ENCODE measurements at places on chromosomes 2 and 18.

- DNase-seq = no peak
Observed at GRCh38 chr2:35428548-35428947, 927.0 kb upstream of the CRIM1 start.

- DNase-seq = no peak
Observed at GRCh38 chr2:236505648-236506047, 64.0 kb upstream of the ACKR3 start.

DNA sequence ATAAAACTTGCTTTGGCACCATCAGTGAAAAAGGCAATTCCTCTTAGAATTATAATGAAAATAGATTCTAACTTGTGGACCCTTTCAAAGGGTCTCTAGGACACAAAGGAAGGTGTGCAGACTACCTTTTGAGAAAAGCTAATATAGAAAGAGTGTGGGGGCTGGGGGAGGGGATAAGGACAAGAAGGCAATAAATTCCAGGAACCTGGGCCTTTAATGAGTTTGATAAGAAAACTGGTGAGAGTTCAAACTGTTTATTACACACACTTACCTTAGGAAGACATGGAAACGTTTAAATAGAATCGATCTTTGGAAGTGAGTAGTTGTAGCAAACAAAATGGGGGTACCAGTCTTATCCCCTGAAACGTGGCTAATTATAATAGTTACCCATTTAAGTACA lies 39.6 kb upstream of the PGAP1 start:
- DNase-seq = no peak

- no peak for DNase-seq
Observed at GRCh38 chr2:152355409-152355831, 20.4 kb downstream of the FMNL2 start.

- DNase-seq = peak; percentile 39
Observed at GRCh38 chr2:105329561-105330495, at the start of gene TGFBRAP1. TSS of gene TGFBRAP1 (minus strand) at chr2:105329735. CDS start at chr2:105308301, 21,434 bp downstream.

DNA sequence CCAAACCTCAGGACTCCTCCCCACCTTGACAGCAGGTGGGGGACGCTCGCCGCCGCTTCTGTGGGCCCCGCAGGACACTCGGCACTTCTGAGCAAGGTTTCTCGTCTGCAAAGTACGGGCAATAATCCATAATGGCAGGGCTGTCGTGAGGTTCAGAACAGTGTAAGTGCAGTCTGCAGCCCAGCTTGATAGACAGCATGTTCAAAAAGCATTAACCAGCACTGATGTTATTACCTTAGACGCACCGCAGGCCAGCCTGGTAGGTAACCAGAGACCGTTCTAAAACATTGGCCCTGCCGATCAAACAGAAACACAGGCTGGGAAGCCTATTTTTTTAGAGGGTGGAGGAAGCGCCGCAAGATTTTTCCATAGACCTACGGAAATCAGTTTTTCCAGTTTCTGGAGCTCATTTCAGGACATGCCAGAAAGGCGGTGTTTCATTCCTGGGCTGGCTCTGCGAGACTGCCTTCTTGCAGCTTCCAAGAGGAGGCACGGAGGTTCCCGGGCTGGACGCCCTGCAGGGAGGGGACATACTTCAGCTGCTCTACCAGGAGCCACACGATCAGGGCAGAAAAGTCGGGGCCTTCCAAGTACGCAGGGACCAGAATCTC lies 148.7 kb downstream of the TPO start:
- DNase-seq = no peak

- no peak for DNase-seq
Observed at GRCh38 chr18:39425172-39425850, 1859.7 kb upstream of the CELF4 start.

DNA sequence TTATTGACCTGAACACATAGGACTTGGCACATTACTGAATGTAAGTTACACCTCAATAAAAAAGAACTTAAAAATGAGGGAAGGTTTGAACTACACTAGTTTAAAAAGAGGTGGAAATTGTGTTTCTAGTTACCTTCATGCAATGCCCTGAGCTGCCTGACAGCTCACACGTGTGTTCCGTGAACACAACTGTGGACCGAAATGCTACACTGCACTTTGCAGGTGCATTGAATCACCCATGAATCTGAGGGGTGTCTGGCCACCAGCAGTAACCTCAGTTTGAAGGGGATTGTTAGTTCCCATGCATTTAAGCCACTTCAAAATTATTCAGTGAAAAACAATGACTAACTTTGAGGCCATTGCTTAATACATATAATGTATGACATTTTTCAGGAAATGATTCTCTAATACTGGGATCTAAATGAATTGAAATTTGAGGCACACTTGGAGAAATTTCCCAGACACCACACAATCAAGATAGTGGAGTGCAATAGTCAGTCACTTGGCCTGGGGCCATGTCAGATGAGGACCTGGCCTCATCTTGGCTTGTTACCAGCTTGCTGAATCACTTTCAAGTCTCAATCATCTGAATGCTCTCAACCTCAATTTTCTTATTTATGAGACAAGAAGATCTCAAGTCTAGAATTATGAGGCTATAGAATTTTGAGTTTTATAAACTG lies 59.3 kb downstream of the MYL12B start:
- no peak for DNase-seq

GRCh38 chr18:70261141-70261788 lies 27.6 kb upstream of the SOCS6 start:
- DNase-seq = no peak

DNA sequence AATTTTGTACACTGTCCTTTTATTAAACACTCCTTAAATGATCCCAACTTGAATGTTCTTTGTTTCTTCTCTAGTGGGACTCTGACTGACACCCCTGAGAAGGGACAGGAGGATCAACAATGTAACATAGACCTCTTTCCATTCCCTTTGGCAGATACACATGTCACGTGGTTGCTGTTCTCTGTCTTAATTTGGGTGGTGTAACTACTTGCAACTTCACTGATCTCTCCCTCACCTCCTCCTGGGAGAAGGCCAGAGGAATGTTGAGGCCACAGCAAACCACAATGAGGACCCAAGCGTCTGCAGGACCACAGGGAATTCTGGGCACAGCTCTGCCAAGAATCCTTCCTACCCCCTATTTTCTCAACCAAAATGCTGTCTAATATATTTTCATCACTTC lies 205.6 kb downstream of the RTP5 start:
- DNase-seq = no peak

- DNase-seq = no peak
Observed at GRCh38 chr18:39238981-39239660, 1673.5 kb upstream of the CELF4 start.

- DNase-seq = no peak
Observed at GRCh38 chr2:11122380-11122779, 32.9 kb upstream of the SLC66A3 start.

DNA sequence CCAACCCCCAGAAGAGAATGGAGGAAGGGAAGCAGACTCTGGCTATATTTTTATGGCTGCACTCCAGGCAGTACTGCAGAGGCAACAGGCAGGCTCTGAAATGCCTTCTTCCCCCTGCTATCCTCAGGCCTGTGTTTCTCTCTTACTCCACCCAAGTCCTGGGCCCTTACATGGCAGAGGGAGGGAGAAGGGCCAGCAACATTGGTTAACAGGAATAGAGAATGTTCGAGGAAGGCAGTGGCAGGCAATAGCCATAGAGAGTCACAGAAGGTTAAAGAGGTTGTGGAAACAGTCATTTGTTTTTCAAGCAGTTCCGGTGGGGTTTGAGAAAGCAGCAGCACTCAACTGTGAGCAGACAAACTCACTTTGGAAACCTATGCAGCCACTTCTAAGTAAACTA lies 15.1 kb upstream of the DARS1 start:
- DNase-seq = no peak

DNA sequence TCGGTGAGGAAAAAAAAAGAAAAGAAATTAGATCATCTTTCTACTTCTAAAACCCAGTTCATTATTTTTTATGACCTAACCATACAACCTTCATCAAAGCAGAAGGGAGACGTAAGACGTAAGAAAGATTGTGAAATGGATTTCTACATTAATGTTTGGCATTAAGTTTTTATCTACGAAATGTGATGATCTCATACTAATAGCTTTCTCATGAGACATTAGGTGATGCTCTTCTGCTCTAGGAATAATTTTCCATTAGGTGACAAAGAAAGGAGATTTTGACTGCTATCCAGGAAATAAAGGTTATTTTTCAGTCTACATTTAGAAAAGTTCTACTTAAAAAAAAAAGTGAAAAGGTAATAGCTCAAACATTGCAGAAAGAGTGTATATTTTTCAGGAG lies 748.6 kb downstream of the ERBB4 start:
- no peak for DNase-seq

DNA sequence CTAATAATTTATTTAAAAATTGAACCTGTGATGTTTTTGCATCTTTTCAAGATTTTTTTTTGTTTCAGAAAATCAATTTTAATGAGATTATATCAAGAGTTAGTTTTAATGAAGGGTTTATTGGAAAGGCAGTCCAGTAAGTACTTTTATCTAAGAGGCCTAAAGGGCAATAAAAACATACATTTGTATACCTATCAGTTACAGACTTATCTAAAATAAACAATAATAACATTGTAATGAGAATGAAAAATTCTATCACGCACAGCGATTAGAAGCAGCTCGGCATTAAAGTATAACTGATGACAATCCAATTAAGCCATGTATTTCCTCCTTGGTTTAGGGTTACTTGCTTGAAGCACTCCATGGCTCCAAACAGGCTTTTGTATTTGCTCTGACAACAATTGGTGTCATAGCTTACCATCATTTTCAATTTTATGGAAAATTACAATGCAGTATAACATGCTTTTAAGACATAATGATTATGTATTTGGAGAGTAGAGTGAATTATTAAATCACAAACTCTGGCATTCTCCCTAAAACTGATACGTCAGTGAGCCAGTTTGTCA lies 629.4 kb downstream of the TSN start:
- DNase-seq = no peak

GRCh38 chr2:58860586-58860985 lies 619.5 kb upstream of the FANCL start:
- DNase-seq = no peak

GRCh38 chr18:39842366-39842914 lies 2112.6 kb upstream of the PIK3C3 start:
- DNase-seq = no peak

DNA sequence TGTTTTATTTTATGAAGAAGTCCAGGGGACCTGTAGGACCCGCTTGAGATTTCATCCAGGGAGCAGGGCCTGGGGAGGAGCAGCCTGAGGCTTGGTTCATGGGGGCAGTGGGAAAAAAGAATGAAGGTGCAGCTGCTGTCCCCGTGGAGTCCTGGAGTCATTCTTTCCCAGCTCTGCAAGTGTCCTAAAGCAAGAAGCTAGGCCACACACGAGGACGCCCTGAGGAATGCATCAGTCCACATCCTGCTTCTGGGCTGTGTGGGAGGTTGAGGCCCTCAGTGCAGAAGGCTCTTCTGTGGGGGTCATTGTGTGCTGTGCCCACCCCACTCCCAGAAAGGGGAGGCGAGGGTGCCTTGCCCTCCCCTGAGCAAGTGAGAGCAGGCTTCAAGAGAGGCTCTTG lies 179.9 kb upstream of the HS6ST1 start:
- no peak for DNase-seq

GRCh38 chr18:59536166-59536565 lies 161.1 kb downstream of the CCBE1 start:
- DNase-seq = no peak

GRCh38 chr2:29443151-29443550 lies 327.9 kb downstream of the CLIP4 start:
- DNase-seq = no peak

GRCh38 chr18:74226156-74226555 lies 65.6 kb downstream of the CYB5A start:
- DNase-seq = no peak

GRCh38 chr2:30310955-30311354 lies 79.6 kb downstream of the LBH start:
- DNase-seq = no peak

DNA sequence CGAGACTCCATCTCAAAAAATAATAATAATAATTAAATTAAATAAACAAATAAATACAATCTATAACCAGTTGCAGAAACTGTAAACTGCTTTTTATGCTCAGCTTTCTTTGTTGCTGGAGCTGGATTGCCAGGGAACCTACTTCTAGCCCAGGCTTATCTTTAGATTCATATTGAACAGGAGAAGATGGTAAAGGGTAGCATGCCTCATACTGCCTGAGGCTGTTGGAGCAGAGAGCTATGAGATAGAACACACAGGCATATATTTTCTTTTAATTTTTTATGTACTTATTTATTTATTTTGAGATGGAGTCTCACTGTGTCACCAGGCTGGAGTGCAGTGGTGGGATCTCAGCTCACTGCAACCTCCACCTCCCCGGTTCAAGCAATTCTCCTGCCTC lies 28.7 kb upstream of the EML4 start:
- no peak for DNase-seq

- DNase-seq = no peak
Observed at GRCh38 chr2:237995036-237995435, 28.2 kb downstream of the UBE2F start.

- DNase-seq = no peak
Observed at GRCh38 chr2:84152462-84152861, 306.6 kb downstream of the SUCLG1 start.

- DNase-seq = no peak
Observed at GRCh38 chr2:136375017-136375901, 257.3 kb upstream of the CXCR4 start.

DNA sequence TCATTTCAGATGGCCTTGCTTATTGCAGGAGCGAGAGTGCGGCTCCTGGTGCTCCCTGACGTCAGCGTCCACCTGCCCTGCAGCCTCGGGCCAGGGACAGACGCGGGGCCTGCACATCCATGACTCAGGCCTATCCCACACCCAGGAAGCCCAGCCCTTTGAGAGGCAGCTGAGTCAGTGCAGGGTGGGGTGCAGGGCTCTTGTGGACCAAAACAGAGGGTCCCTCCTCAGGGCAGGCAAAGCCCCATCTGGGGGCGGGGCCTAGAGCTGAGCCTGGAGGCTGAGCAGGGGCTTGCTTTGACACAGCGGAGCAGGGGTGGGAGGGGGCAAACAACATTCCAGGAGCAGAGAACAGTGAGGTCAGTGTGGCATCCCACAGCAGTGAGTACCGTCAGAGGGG lies 7.7 kb upstream of the ARHGEF4 start:
- no peak for DNase-seq

- DNase-seq = no peak
Observed at GRCh38 chr2:21924640-21925285, 801.0 kb downstream of the TDRD15 start.

- no peak for DNase-seq
Observed at GRCh38 chr18:79937103-79937860, 14.2 kb downstream of the SLC66A2 start.

GRCh38 chr2:70779491-70779890 lies 11.0 kb downstream of the FIGLA start:
- no peak for DNase-seq

GRCh38 chr2:142082368-142082767 lies 48.4 kb downstream of the LRP1B start:
- DNase-seq = no peak

GRCh38 chr18:7584646-7585275 lies 17.6 kb downstream of the PTPRM start:
- no peak for DNase-seq

- DNase-seq = no peak
Observed at GRCh38 chr18:8793445-8794155, 88.2 kb downstream of the MTCL1 start.

GRCh38 chr2:101740555-101740964 lies 43.1 kb downstream of the MAP4K4 start:
- no peak for DNase-seq

Measured in activated T-helper 1 cell treated with anti-CD3 and anti-CD28 coated beads, Interleukin-2, amount 50 U/mL, for 16 hours (primary cell).